ENCODE measurements at places on chromosomes 5 and 9.

GRCh38 chr5:14702238-14702839, 37.8 kb downstream of the OTULIN start:
- no peak for DNase-seq

GRCh38 chr5:67200809-67201562, 4.4 kb upstream of the CD180 start:
- no peak for DNase-seq

DNA sequence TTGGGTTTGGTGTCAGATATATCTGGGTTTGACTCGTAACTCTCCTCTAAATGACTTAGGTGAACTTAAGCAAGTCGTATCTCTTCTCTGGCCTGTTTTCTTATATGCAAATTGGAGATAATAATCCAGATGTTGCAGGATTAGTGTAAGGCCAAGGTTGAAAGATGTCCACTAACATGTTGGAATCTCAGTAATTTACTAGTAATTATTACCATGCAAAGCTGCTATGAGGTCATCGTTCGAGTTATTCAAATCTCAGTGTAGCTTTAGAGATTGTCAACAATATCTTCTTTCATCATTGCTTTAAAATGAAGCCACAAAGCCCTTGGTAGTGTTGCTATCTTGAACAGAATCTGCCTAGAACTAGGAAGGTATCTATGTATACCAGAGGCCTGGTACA, 437.7 kb upstream of the KLF4 start:
- no peak for DNase-seq

- DNase-seq, result peak; percentile 4
These were observed 68.7 kb upstream of the UNC5A start for GRCh38 chr5:176741561-176742211.

GRCh38 chr9:73151653-73152542, at the start of gene ANXA1:
Gene ANXA1 (plus strand): TSS chr9:73151865. CDS start chr9:73158536, 6,671 bp downstream.
- DNase-seq, result peak; percentile 58

DNA sequence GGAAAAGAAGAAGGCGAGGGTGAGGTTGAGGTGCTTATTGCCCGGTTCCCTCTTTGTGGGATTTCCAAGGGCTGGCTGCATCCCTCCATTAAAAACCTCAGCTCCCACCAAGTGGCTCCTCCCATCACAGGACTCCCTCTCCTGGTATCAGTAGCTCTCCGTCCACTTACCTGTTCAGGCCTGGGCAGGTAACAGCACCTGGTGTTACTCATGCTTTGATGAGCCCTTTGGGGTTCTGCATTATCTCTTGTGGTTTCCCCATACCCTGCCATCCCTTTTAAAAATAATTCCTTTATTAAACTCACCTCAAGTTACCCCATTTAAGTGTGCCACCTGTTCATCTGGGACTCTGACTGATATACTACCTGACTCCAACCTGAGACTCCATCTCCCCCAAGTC, 17.5 kb upstream of the TGFBR1 start:
- DNase-seq, result no peak

- peak; percentile 48 for DNase-seq
These were observed 40.0 kb upstream of the SMC5 start for GRCh38 chr9:70218767-70219166.

DNA sequence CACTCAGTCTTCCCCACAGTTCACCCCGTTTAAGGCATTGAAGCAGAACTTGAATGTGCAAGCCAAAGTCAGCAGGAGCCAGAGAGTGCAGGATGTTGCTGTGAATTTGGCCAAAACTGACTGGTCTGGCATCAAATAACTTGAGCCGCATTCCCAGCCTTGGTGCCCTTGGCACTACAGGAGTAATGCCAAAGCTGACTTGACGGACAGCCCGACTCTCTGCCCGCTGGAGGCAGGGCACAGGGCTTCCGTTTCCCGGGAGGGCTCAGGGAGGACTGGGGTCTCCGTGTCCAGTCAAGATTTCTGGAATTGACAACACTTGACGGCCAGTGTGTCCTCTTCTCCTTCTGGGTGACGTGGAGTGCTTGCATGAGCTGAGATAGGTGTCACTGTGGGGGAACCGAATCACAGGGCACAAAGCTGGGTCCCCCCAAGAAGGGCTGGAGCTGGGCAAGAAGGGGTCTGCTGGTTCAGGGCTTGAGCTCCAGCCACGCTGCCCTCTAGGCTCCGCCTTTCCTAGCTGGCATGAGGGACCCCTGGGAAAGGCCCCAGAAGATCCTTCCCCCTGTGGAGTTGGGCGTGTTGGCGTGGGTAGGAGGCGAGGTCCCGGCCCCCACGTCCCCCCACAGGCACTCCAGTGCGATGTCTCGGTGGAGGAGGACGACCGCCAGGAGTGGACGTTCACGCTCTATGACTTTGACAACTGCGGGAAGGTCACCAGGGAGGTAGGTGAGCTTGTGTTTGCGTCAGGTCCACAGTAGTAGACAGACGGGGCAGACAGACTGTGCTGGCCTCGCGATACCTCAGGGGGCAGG, 25.2 kb downstream of the NKD2 start:
- no peak for DNase-seq

DNA sequence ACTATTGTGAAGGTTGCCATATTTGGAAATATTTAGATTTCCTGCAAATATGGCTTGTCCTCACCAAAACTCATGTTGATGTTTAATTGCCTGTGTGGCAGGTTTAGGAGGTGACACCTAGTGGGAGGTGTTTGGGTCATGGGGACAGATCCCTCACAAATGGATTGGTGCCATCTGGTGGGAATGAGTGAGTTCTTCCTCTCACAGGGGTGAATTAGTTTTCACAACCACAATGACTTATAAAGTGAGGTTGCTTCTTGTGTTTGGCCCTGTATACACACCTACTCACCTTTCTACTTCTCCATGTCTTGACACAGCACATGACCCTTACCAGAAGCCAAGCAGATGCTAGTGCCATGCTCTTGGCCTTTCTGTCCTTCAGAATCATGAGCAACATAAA, 41.1 kb downstream of the ISOC1 start:
- no peak for DNase-seq

DNA sequence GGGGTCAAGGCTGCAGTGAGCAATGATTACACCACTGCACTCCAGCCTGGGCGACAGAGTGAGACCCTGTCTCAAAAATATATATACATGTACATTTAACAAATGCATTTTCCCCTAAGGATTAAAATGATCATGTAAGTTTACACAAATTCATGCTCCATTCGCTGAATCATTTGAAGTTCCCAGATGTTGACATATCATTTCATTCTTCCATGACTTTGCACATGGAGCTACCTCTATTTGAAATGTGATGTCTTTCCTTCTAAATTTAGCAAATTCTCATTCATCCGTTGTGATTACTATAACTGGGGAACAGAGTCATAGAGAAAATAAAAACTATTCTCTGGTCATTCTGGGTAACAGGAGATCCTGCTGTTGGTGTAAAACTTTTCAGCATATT, 10.6 kb downstream of the PTGER4 start:
- DNase-seq, result no peak

DNA sequence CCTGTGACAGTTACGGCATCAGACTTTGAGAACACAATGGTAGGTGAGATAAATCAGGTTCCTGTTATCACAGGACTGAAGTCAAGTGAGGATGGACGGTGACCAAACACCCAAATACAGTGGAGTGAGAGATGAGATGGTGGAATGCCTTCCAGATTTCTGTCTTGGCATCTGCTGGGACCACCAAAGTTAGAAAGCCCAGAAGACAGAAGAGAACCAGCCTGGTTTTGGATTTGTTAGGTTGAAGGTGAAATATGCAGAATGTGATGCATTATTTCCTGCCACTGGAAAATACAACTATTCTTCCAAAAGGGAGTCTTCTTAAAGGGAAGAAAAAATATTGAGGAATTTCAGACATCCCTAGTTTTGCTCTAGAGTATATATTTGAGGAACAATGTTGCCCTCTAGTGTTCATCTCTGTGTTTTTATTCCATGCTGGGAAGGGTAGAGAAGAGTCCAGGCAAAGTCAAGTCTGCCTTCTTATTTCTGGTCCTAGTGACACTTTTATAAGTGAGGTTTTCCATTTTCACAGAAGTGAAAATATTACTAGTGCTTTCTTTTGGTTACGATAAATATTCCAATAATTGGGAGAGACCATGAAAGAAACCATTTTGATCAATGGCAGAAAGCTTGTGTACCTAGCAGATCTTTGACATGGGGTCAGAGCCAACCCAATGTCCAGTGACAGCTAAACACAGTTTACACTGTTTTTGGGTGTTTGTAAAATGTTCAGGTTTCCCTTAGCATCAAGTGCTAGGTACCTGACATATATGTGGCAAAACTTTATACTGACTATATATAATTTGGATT, 142.3 kb upstream of the ANKH start:
- DNase-seq, result no peak

DNA sequence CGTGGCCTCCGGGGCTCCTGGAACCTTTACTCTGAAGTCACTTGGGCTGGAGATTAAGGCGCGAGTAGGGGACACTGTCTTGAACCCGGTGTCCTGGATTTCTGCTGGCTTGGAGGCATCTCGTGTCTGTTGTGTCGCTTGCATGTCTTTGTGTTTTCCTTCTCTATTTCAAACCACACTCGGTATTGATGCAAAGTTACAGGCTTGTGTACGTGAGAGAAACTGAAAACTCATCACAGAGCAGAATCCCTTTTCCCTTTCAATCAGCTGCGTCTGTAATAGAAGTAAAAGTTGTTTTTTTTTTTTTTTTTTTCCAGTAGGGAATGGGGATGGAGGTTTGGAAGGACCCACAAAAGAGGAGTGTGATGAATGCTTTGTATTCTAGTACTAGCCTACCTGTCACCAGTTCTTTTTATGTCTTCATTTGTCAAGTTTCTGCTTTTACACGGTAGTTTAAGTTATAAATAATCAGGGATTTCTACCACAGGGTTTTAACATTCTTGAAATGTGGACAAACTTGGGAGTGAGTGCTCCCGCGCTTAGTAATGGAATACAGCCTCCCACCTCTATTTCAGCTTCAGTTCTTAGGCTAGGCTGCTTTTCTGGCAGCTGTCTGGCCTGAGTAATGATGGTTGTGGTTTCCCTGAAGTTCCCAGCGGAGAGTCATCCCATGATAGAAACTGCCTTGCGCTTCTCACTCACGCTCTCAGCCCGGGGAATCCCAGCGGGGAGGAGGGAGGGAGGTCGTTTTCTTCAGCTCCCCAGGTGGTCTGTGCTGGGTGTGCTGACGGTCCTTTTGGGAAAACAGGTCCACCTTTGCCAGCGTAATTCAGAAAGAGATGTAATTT, 763 bp downstream of the TJP2 start:
- peak; percentile 88 for DNase-seq

DNA sequence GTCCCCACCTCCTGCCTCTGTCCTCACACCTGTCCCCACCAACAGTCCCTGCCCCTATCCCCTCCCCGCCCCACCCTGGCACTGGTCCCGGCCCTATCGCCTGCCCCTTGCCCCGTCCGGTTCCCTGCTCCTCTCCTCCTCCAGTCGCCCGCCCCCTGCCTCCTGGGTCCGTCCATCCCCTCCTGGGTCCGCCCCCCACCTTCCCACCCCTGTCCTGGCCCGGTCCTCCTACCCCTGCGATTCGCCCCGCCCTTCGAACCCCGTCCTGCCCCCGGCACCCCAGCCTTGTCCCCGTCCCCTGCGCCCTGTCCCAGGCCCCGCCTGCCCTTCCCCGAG, 372 bp downstream of the EDF1 start:
- DNase-seq, result no peak

DNA sequence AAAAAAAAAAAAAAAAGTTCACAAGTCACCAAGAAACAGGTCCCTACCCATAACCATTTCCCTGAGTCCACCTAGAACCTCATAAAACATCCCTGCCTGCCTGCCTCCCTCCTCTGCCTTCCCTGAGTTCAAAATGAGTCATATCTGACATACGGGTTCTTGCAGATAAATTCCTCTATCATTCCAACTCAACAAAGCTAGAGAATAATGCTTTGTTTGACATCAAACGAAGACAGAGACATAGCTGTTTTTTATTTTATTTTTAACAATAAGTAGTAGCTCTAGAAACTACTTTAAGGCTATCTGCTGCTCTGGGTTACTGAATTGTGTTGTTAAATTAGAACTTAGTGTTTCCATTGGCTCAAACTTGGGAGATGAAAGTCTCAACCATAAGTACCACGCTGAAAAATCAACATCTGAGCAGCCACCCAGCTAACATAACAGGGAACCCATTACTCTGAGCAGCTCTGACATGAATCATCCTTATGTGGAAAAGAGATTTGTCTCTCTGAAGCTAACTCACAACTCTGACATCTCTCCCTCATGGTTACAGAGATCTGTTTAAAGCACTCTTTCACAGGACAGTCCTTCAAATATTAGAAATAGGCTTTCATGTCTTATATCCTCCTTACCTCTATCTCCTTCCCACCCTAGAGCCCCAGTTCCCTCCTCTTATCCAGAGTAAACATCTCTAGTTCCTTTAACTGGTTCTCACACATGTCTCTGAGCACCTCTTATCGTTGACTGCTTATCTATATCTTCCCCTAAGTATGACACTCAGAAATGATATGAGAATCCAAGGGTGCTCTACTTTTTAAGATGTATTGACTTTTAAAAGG, 12.1 kb downstream of the TMEM245 start:
- DNase-seq, result peak; percentile 50
